Anterior cingulate cortex (tissue), 58 donors: ENCODE measurements at places on chromosomes 3 and 15.

- DNase-seq: no peak
These were observed 175.5 kb upstream of the CTDSPL start for GRCh38 chr3:37686220-37686619.

DNA sequence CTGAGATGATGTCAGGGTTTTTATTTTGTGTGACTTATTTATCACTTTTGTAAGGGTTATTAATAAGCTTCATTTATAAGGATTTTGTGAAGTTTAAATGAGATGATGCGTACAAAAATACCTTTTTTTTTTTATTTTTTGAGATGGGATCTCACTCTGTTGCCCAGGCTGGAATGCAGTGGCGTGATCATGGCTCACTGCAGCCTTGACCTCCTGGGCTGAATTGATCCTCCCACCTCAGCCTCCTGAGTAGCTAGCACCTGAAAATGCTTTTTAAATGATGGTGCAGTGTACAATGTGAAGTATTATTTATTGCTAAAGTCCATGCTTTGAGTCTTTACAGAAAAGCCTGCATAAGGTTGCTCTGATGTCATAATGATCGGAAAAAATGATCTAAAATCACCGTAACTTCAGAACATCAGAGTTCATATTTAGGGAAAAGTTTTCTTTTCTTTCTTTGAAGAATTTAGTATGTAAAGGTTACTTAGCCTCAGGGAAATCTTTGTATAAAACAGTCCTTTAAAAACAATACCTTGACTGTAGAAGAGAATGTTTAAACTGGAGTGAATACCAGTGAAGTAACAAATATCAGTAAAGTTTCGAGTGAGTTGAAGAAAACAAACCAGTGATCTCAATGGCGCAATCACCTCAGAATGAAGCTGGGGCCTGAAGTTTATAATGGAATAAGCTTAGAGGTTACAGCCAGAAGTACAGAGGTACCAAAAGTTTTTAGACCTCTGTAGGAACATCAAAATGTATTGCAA is 29.7 kb downstream of the TCF12 start:
- DNase-seq: no peak

DNA sequence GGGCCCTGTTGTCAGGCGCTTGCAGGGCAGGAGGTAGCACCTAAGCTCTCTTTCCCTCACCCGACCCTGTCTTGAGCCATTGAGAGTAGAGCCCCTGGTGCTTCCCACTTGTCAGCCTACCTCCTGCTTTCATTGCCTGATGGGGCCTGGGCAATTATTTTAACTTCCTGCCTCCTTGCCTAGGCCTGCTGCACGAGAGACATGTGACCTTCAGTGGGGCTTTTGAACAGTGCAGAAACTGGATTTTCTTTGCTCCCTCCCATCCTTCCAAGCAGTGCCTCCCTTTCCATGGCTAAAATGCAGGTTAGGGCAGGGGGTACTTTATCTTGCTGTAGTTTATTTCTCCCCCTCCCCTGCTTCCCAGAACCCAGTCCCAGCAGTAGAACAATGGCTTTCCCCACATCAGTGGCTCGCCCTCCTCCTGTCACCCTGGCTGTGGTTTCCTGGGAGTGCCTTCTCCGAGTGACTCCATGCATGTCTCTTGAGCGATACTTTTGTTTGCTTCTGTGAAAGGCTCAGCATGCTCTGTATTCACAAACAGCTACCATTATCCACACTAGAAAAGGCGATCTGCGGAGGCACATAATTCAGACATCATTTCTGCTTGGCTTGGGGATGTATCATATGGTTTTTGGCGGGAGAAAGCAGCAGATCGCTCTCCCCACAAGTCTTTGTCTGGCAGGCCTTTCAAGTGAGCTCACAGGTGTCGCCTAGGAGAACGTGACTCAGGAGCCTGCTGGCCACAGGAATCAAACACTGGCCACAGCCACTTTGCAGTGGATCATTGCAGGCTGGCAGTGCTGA is 24.1 kb downstream of the PDIA5 start:
- DNase-seq: no peak

GRCh38 chr3:187264911-187265310 is 26.6 kb downstream of the MASP1 start:
- DNase-seq: no peak

DNA sequence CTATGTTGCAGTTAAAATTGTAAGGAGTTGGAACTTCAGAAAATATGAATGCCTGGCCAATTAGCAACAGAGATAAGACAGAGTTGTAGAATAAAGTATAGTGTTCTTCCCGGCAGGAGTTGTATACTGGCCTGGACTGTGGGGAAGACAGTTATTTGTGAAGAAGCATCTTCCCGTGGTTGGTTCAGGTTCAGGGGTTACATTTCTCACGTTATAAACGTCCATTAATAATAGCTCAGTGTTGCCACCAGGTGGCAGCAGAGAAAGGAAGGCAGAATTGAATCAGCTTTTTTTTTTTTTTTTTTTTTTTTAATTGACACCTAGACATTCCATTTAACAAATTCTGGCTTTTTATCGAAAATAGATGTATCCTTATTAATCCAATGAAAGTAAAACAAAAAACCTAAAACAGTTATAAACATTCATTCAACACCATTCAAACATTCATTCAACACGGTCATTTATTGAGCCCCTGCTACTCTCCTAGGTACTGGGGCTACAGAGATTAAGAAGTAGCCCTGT is 66.4 kb upstream of the NR2E3 start:
- DNase-seq: no peak
